Stimulated activated CD4-positive, alpha-beta T cell treated with anti-CD3 and anti-CD28 coated beads, Interleukin-1b, Interleukin-23, amount 100 ng/mL, for 24 hours (primary cell): ENCODE measurements at places on chromosomes 3 and 15.
A peak's percentile ranks its signal among the peaks of the same experiment; 100 is the strongest.

DNA sequence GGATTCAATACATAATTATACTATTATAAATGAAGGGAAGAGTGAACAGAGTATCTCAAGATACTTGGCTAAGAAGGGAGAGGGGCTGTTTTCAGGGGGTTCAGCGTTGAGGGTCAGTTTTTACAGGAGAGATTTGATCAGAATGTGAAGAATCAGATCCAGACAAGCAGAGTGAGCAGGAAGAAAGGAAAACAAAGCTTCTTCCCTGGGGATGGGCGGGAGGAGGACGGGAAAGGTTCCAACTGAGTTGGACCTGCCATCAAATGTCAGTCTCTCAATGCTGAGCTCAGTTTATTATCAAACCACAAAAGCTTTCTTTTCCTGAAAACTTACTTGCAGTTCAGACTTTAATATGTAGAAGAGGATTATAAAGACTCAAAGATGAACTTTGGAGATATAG is 6.0 kb upstream of the MELTF start:
- no peak for DNase-seq

- DNase-seq, result no peak
These were observed 26.5 kb downstream of the KLF13 start for GRCh38 chr15:31352911-31353811.

DNA sequence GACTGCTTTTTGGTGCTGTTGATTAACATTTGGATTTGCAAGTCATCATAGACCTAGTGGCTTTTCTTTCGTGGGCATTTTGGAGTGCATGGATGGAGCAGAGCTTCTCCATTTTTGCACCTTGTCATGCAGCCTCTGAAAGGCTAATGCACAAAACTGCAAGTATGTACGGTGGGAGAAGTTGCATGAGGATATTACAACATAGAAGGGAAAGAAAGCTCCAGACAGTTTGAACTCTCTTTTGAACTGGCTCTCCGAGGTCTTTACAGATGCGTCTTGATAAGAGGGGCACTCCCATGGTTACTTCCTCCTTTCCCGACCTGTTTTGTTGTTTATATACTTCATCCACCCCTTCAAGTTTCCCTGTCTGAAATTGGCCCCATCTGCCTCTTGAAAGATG is 147.1 kb upstream of the GBE1 start:
- no peak for DNase-seq

DNA sequence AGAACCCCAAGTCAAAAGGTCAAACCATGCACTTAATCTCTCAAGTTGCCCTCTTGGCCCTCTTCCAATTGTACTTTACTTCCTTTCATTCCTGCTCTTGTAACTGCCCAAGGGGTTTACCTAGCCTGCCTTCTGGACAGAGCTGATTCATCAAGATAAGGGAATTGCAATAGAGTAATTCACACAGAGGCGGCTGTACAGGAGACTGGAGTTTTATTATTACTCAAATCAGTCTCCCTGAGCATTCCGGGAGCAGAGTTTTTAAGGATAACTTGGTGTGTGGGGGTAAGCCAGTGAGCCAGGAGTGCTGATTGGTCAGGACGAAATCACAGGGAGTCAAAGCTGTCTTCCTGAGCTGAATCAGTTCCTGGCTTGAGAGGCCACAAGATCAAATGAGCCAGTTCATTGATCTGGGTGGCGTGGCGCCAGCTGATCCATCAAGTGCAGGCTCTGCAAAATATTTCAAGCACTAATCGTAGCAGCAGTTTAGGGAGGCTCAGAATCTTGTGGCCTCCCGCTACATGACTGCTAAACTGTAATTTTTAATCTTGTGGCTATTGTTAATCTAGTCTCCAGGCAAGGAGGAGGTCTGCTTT is 590.0 kb downstream of the EPHA3 start:
- no peak for DNase-seq

DNA sequence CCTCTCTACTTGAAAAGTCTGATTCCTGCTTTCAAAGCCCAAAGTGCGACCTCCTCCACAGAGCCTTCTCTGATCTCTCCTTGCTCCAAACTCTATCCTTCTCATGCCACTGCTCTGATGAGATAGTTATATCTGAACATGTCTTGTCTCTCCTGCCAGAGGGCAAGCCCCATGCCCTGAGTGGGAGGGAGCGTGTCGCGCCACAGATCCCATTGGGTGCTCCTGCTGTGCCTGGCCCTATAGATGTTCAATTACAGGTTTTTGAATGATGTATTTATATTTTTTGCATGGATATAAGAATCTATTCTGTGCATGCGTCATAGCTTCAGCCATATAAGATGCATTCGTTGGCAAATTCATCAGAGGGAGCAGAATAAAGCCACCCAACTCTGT is 20.4 kb downstream of the CORO2B start:
- no peak for DNase-seq

DNA sequence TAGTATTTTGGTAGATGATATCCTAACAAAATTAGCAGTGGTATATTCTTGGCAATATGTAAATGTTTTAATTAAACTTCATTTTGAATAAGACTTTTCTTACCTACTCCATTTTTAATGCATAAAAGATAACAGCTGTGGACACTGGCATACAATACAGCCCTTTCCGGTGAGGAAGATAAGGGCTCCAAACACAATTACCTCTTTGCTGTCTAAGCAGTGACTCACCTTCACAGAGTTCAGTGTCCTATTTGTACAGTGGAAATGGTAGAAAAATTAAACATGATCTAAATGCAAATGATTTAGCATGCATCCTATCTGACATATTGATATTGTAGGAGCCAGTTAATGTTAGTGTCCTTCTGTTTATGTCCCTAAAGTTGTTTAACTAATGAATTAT is 969.4 kb downstream of the PLOD2 start:
- DNase-seq, result no peak

- DNase-seq, result no peak
These were observed 22.6 kb downstream of the MKRN2OS start for GRCh38 chr3:12522721-12523120.

DNA sequence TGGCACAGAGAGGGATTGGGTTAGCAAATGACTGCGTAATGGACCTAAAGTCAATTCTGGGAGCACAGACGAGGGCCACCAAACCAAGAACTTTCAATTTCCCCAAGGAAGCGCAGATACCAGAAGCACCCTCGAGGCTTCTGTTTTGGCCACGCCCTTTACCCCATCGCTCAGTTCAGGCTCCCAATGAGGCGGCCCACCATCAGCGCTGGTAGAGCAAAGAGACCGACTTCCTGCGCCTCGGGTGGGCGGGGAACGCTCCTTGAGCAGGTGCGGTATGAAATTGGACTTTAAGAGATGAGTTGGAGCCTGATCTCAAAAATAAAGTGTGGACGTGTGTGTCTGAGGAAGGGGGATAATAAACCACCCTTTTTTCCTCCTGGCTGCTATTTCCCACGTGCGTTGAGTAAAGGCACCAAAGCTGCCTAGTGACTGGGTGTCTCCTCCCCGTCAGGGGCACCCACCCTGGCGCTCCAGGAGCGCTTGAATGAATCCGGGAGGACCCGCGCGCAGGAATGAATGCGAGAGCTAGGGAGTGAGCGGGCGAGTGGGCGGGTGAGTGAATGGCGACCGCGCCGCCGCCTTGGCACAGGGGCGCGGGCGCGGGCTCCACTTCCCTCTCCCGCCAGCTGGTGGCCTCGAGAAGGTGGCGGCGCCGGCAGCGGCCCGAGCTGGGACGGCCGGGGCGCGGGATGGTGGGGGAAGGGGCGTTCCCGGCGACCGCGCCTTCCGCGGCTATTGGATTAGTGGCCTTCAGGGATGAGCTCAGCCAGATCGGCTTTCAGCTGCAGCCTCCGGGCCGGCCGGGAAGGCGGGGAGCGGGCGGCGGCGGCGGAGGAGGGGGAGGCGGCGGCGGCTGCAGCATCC is at the start of gene SPSB4:
Gene SPSB4, plus strand, starts transcription at position 772 of the 867 bp plus-strand sequence. CDS start 14,758 bp downstream, outside the sequence.
- DNase-seq, result no peak

GRCh38 chr3:156762631-156763185 is 63.4 kb upstream of the LEKR1 start:
- no peak for DNase-seq

DNA sequence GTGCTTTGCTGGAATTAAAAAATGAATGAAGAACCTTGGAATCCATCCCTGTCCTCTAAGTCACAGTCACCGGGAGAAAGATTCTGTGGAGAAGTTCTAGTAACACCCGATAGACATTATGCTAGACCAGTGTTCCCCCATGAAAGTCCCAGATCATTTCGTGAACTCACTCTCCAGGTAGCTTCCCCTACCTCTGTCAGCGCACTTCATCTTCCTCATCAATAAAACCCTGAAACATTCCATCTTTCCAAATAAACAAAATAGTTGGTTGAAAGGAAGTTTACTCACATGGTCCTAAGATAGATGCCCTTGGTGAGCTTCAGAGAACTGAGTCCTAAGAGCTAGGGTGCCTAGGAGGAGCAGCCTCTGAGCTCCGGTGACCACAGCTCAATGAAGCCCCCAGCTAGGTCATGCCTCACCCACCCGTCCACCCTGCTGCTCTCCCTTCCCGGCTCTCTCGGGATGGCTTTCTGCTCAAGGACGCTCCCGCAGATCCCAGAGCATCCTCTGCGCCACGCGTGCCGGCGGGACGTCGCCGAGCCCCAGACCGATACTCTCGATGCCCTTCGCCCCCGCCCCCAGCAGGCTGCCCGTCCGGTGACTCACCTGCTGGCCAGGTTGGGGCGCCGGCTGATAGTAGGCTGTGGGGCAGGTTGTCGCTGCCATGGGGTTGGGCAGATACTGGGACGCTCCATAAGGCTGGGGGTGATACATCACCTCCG is 776 bp downstream of the VGLL3 start:
- DNase-seq, result no peak

DNA sequence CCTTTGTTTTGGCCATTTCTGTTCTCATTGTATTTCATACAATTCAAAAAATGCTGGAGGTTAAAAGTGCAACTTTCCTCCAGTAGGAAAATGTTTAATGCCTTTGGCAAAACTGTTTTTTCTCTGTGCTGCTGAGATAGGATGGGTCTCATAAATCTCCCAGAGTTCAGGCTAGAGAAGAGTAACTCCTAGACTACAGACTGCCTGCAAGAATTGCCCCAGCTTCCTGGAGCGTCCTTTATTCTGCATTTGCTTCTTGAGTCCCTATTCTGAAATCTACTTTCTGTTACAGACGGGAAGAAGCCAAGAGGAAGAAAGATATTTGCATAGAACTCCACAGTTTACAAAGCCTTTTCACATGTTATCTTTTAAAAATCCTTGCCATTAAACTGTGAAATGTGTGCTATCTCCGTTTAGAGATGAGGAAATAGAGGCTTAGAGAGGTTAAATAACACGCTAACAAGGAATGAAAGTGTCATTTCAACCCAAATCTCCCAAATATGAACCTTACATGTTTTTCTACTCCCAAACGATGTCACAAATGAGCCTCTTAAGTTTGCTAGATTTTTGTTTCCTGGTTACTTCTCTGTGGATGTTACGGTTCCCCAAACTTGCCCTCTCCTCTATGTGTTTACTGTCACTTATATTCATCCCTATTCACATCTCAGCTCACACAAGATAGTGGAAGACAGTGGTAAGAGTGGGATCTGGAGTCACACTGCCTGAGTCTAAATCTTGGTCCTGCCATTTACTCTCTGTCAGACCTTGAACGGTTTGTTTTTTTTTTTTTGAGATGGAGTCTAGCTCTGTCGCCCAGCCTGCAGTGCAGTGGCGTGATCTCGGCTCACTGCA is 17.4 kb downstream of the NANOGP8 start:
- DNase-seq, result no peak

GRCh38 chr15:70486012-70486411 is 277.3 kb downstream of the UACA start:
- DNase-seq, result no peak

- DNase-seq, result no peak
These were observed 39.7 kb downstream of the PCOLCE2 start for GRCh38 chr3:142849148-142849547.

DNA sequence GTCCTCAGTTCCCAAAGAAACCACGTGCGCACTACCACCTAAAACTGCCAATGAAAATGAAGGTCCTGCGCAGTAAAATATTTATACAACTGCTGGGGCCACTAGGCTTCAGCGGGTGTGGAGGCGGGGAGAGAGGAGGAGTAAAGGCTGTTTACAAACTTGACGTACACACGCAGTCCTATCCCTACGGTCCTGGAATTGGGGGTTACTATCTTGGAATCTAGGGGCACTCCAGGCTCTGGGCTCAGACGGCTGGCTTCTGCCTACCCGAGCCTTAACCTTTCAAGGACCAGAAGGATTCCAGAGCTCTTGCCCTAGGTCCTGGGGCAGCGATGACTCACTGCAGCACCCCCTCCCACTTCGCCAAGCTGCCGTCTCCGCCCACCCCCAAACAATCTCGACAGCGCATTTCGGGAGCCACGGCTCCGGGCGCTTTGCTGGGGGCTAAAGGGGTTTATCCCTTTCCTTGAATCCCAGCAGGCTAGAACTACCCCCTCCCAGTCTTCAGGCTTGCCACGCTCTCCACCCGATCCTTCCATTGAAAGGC is 3.0 kb downstream of the ADAMTS9 start:
- DNase-seq, result no peak

- no peak for DNase-seq
These were observed 45.9 kb downstream of the SLC12A8 start for GRCh38 chr3:125166599-125167136.

GRCh38 chr15:77282333-77282732 is 137.6 kb downstream of the PEAK1 start:
- no peak for DNase-seq

- DNase-seq, result peak; percentile 4
These were observed 62.5 kb upstream of the ANKRD28 start for GRCh38 chr3:15860014-15860934.

DNA sequence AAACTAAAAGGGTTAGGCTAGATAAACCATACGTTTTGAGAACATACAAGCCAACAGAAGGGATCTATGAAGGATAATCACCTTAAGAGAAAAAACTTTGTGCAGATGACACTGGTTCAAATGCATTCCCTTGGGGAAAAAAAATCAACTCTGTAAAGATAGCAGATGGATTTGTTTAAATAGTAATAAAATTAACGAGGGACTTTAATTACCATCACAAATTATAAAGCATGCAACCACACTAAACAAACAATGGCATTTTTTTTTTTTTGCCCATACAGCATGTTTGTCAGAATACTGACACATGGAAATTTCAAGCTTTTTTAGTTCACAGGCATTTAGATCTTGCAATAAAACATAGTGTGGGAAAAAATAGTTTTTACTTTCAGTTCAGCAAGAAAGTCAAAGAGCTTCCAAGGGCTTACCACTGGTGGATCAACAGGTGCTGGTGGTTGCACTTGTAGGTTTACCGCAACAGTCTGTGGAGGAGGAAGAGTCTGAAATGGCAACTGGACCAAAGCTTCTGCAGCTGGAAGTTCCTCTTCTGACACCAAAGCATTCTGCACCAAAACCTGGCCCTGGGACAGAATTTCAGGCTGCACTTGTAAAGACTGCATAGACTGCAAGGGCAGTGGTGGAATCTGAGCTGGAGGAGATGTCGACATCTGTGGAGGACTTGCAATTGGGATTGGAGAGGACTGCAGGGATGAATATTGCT is 53.1 kb downstream of the PHC3 start:
- DNase-seq, result no peak
